GM12878 (cell line): ENCODE measurements at places on chromosomes 7 and 10.

- H3K27me3 ChIP-seq = no peaks in the 10 kb centered on the region; the same call in 1 of the 2 replicates
- H3K4me3 ChIP-seq = no peak overlapping the region
- H3K36me3 ChIP-seq = no peaks in the 10 kb centered on the region
- H3K27ac ChIP-seq = no peak overlapping the region
- no peak for DNase-seq
Measured at GRCh38 chr10:10800961-10801360, 216.7 kb upstream of the CELF2 start.

DNA sequence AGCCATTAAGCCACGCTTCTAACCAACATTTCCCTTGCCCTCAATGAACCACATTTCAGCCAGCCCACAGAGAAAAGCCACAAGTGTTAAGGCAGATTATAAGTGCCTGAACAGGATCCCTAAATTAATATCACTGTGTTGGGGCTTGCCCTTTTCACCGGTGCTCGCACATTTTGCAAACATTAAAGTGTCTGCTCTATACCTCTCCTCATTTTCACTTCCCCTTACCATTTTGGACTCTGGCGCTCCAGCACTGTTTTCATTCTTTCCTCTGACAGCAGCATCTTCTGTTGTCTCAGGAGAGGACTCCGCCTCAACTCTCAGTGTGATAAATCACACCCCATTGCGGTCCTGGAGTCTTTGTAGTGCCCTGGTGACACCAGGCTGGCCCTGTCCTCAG, 274.2 kb downstream of the BAMBI start:
- H3K27ac ChIP-seq = no peak overlapping the region
- DNase-seq = peak; percentile 2

GRCh38 chr7:5528815-5529442, 105.3 kb upstream of the TNRC18 start:
- H3K27me3 ChIP-seq = no peaks in the 10 kb centered on the region
- peak overlapping the region; percentile 99 for H3K4me3 ChIP-seq
- peaks cover 35% of the 10 kb centered on the region for H3K36me3 ChIP-seq
- peaks cover 21% of the 10 kb centered on the region for H3K4me1 ChIP-seq
- H3K27ac ChIP-seq = peak overlapping the region; percentile 99
- no peak for DNase-seq

DNA sequence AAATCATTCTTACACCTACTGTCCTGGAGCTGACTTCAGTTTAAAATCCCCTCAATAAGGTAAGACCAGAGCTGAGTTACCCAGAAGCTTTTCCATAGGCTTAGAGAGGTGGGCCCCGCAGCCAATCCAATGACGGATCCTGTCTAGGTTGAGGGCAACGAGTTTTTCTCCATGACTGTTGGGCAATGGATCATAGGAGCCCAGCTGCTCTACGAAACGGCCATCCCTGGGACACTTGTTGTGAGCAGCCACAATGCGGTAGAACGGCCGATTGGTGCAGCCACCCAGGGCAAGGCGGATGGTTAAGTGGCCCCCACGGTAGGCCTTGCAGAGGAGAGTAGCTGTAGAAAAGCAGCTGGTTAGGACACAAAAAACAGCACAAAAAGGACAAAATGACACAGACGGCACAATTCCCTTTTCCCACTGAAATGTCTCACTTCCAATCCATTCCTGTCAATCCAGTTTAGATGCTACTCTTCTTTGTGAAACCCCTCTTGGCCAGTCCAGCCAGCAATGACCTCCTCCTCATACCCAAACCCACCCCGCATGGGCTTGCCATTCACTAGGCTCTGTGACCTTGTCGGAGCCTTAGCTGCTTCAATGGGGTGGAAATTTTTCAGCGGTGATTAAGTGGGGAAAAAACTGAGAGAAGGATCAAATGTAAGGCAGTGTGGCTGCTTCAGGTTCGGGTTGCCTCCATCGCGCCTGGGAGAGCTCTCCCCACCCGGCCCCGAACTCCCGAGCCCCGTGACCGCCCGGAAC, 580 bp downstream of the MRPS16 start:
- no peaks in the 10 kb centered on the region for H3K36me3 ChIP-seq
- peak overlapping the region; percentile 97 for H3K27ac ChIP-seq
- peaks cover 13% of the 10 kb centered on the region for H3K4me1 ChIP-seq
- DNase-seq = no peak

GRCh38 chr7:69204943-69205342, 393.3 kb upstream of the AUTS2 start:
- H3K4me1 ChIP-seq = no peaks in the 10 kb centered on the region
- H3K27me3 ChIP-seq = no peaks in the 10 kb centered on the region
- H3K4me3 ChIP-seq = no peak overlapping the region
- no peak for DNase-seq
- no peak overlapping the region for H3K27ac ChIP-seq
- no peaks in the 10 kb centered on the region for H3K36me3 ChIP-seq

- H3K36me3 ChIP-seq = no peaks in the 10 kb centered on the region
- no peak overlapping the region for H3K27ac ChIP-seq
- no peaks in the 10 kb centered on the region for H3K27me3 ChIP-seq
Measured at GRCh38 chr7:14839307-14839706, 63.2 kb downstream of the DGKB start.

DNA sequence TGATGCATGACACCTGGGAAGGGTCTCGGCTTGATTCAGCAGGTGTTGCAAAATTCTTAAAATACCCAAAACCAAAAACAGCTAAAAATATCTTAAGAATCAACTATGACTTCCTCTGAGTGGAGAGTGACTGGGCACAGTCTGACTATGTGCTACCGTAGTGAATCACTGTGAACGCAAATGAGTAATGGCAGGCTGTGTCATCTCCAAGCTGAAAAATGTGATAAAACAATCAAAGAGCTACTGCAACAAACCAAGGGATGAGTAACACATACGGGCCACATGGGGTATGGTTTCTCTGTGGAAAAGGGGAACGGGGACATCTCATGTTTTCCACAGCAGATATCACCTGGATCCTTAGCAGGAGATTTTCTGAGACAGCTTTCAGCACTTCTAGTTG, 127.5 kb downstream of the ABCA13 start:
- H3K36me3 ChIP-seq = no peaks in the 10 kb centered on the region
- no peaks in the 10 kb centered on the region for H3K27me3 ChIP-seq
- peaks cover 5% of the 10 kb centered on the region; the same call in 1 of the 2 replicates for H3K4me1 ChIP-seq
- H3K27ac ChIP-seq = no peak overlapping the region

DNA sequence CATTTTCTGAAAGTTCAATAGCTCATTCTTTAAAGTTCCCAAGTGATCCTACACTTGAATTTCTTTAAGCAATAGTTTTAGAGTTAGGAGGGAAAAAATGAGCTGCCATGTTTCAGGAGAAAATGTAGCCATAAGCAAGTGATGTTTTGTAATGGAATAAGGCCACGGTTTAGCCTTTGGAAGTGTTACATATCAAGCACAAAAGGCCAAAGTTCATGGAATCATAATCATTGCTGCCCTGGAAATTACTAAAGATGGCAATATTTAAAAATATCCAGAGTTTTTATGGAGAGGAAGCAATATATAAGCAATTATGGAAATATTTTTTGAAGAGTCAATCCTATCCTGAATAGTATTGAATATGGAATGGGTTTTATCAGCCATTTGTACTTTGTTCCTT, 68.4 kb downstream of the ETV1 start:
- no peak for DNase-seq
- no peaks in the 10 kb centered on the region for H3K36me3 ChIP-seq
- H3K4me3 ChIP-seq = no peak overlapping the region
- H3K27me3 ChIP-seq = no peaks in the 10 kb centered on the region
- no peaks in the 10 kb centered on the region for H3K4me1 ChIP-seq

- no peaks in the 10 kb centered on the region for H3K36me3 ChIP-seq
- no peak overlapping the region for H3K4me3 ChIP-seq
- no peak overlapping the region for H3K27ac ChIP-seq
- H3K27me3 ChIP-seq = no peaks in the 10 kb centered on the region
- no peaks in the 10 kb centered on the region for H3K4me1 ChIP-seq
Measured at GRCh38 chr10:9762966-9763656, 1254.6 kb upstream of the CELF2 start.

- no peak for DNase-seq
- no peak overlapping the region for H3K4me3 ChIP-seq
- no peaks in the 10 kb centered on the region for H3K36me3 ChIP-seq
- peaks cover 10% of the 10 kb centered on the region for H3K4me1 ChIP-seq
- H3K27me3 ChIP-seq = no peaks in the 10 kb centered on the region
- no peak overlapping the region for H3K27ac ChIP-seq
Measured at GRCh38 chr7:142581341-142581740, 167.9 kb upstream of the PRSS1 start.

- no peaks in the 10 kb centered on the region for H3K27me3 ChIP-seq
- H3K36me3 ChIP-seq = no peaks in the 10 kb centered on the region; the same call in 1 of the 2 replicates
- no peak overlapping the region for H3K27ac ChIP-seq
- H3K4me3 ChIP-seq = no peak overlapping the region
- DNase-seq = no peak
- no peaks in the 10 kb centered on the region for H3K4me1 ChIP-seq
Measured at GRCh38 chr7:30046127-30046770, 18.0 kb downstream of the PLEKHA8 start.

DNA sequence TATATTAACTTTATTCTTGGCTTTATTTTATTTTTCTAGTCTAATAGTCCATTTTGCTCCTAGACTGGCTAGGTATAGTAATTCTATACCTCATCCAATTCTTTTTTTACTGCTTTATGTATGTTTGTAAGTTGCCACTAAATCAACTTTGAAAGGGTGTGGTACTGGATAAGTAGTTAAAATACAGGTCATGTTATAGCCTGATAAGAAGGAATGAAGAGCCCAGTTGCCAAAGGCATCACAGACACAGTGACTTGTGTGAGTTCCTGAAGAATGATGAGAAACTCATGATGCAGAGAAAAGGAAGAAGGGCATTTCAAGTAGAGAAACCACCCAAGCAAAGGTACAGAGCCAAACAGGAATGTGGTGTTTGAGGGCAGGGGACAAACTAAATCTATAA, 27.3 kb downstream of the NAPEPLD start:
- H3K4me3 ChIP-seq = no peak overlapping the region
- H3K27ac ChIP-seq = no peak overlapping the region
- no peak for DNase-seq
- H3K27me3 ChIP-seq = no peaks in the 10 kb centered on the region
- no peaks in the 10 kb centered on the region for H3K4me1 ChIP-seq
- H3K36me3 ChIP-seq = peaks cover 20% of the 10 kb centered on the region; the same call in 1 of the 2 replicates

DNA sequence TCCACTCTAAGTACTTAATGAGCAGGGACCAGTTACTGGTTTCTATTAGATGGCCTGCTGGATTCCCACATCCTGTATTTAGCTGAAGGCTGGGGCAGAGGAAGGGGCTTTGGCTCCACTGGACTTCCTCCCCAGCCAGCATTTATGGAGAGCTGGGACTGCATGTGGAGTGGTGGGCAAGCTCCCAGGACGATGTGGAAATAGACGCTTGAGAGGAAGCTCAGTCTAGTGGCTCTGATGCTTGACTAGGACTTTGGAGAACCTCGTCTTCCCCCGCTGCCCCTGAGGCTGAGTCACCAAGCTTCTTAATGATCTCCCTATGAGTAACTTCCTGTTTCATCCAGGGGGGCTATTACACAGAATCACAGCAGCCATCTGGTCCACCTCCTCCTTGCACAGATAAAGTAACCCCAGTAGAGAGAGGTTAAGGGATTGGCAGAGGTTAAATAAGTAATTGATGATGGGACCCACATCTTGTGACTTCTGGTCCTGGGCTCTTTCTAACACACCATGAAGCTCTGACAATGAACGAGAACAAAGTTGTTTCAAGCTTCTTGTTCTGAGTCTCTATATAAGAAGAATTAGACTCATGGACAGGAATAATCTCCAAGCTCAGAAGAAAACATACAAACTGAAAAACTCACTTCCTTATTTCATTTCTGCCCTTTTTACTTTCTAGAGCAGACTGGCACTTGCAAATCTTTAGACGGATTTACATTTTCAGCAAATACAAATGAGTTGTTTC, 126.2 kb downstream of the PRPF18 start:
- no peaks in the 10 kb centered on the region; the same call in 1 of the 2 replicates for H3K36me3 ChIP-seq
- DNase-seq = peak; percentile 82
- H3K4me1 ChIP-seq = peaks cover 41% of the 10 kb centered on the region
- H3K27ac ChIP-seq = peak overlapping the region; percentile 97

DNA sequence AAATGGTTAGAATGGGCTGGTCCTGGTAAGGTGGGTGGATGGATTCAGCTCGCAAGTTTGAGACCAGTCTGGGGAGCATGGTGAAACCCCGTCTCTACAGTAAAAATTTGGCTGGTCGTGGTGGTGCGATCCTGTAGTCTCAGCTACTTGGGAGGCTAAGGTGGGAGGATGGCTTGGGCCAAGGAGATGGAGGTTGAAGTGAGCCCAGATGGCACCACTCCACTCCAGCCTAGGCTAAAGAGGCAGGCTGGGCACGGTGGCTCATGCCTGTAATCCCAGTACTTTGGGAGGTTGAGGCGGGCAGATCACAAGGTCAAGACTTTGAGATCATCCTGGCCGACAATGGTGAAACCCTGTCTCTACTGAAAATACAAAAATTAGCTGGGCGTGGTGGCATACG, 15.3 kb downstream of the IFT22 start:
- H3K4me3 ChIP-seq = no peak overlapping the region
- no peaks in the 10 kb centered on the region for H3K4me1 ChIP-seq
- no peak for DNase-seq

- peaks cover 30% of the 10 kb centered on the region for H3K4me1 ChIP-seq
- H3K36me3 ChIP-seq = no peaks in the 10 kb centered on the region
- H3K4me3 ChIP-seq = no peak overlapping the region
- no peaks in the 10 kb centered on the region for H3K27me3 ChIP-seq
- H3K27ac ChIP-seq = no peak overlapping the region
Measured at GRCh38 chr10:110429301-110429700, 68.4 kb upstream of the DUSP5 start.

DNA sequence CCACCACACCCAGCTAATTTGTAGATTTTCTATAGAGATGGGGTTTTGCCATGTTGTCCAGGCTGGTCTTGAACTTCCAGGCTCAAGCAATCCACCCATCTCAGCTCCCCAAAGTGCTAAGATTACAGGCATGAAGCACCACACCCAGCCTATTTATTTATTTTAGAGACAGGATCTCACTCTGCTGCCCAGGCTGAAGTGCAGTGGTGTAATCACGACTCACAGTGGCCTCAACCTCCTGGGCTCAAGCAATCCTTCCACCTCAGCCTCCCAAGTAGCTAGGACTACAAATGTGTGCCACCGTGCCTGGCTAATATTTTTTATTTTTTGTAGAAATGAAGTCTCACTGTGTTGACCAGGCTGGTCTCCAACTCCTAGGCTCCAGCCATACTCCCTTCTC, 6.9 kb upstream of the FRAT2 start:
- H3K4me3 ChIP-seq = no peak overlapping the region
- H3K4me1 ChIP-seq = no peaks in the 10 kb centered on the region
- DNase-seq = no peak
- H3K27me3 ChIP-seq = no peaks in the 10 kb centered on the region; the same call in 1 of the 2 replicates
- no peaks in the 10 kb centered on the region for H3K36me3 ChIP-seq

DNA sequence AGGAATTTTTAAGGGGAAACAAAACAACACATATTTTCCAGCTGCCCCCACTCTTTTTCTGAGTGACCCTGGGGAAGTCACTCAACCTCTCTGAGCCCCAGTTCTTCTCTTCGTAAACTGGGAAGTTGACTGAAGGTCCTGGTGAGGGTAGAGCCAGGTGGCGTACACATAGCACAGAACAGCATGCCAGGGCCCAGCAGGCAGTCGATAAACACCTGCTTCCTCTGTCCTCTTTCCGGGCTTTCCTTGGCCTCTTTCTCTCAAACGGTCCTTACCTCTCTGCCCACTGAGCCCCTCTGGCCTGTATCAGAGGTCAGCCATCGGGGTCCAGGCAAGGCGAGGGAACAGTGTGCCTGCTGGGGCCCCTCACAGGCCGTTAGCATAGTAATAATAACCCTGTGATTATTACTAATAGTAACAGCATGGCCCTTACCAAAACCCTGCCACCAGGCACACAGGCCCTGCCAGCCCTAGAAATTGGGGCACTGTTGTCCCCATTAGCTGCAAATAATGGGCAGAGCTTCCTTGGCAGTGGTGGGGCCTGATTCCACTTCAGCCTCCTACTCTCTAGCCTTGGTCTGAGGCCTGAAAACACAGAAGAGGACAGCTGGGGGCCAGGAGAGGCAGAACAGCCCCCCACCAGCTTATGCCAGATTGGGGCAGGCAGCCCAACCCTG, 37.3 kb upstream of the SLC29A3 start:
- H3K27me3 ChIP-seq = no peaks in the 10 kb centered on the region
- H3K27ac ChIP-seq = no peak overlapping the region
- H3K4me3 ChIP-seq = no peak overlapping the region
- no peaks in the 10 kb centered on the region for H3K4me1 ChIP-seq
- DNase-seq = no peak
